Right cardiac atrium (tissue), 5 donors: ENCODE measurements at places on chromosomes 2 and 18. TPM values are rescaled to one million over a fixed set of nuclear protein-coding genes. Genes with fewer than 3 reads are reported as not detected.

- no peak for DNase-seq
Measured at GRCh38 chr18:37464257-37464656, 101.3 kb downstream of the CELF4 start.

The ADGRF3 gene
- not detected for total RNA-seq

The NT5DC4 gene
- not detected for total RNA-seq

GRCh38 chr2:65057054-65057375 lies 799 bp downstream of the CEP68 start:
- DNase-seq = no peak

The TMSB10 gene
- 490 TPM for total RNA-seq

- no peak for DNase-seq
Measured at GRCh38 chr2:221518201-221518934, 53.7 kb downstream of the EPHA4 start.

The KIDINS220 gene
- 34.5 TPM for total RNA-seq

DNA sequence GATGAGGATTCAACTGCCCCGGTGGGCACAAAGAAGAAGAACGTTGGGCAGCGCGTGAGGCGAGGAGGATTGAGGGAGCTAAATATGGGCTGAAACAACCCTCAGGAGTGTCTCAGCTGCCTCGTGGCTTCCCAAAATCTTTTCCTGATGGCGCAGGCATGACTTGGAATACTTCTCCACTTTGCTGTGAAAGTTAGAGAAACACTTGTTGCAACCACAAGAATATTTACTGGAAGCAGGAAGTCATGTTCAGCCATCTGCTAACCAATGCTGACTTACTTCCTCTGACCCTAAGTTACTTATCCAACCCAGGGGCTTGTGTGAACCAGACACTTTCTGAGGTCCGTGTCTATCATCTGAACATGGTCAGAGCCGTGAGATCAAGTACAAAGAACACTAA lies 148.8 kb downstream of the ARL4C start:
- DNase-seq = no peak
